ENCODE measurements at places on chromosomes 5 and 9. TPM values are rescaled to one million over a fixed set of nuclear protein-coding genes. Genes with fewer than 3 reads are reported as not detected.

GRCh38 chr9:73742412-73742811 is 590.7 kb downstream of the ANXA1 start:
- no peak for DNase-seq

GRCh38 chr9:133821601-133822429 is 83.7 kb upstream of the SARDH start:
- no peak for DNase-seq

DNA sequence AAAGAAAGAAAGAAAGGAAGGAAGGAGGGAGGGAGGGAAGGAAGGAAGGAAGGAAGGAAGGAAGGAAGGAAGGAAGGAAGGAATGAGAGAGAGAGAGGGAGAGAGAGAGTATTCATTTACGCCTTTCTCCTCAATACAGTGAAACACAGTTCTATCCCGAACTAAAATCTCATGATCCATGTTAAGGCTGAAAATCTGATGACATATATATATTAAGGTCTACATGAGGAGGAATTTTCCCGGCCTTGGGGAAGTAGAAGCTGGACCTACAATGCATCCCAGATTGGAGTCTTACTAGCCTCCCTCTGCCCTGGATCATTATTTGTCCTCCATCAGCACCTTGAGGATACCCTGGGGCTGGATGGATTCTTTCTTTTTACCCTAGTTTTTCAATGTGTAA is 95.1 kb upstream of the DAPK1 start:
- DNase-seq = no peak

GRCh38 chr9:118652258-118652657 is 717.0 kb downstream of the BRINP1 start:
- DNase-seq = no peak

GRCh38 chr5:64069486-64069885 is 96.2 kb upstream of the RNF180 start:
- no peak for DNase-seq

- DNase-seq = no peak
Observed at GRCh38 chr5:135814316-135814715, 20.1 kb upstream of the SLC25A48 start.

Gene SPATA31C1
- polyA plus RNA-seq = not detected

Gene POU5F2
- polyA plus RNA-seq = 0.64 TPM

Gene CETN3
- polyA plus RNA-seq = 106 TPM

Gene ZNF300
- 7.4 TPM for polyA plus RNA-seq
